T-helper 22 cell (primary cell): ENCODE measurements at places on chromosomes 2 and 18.

DNA sequence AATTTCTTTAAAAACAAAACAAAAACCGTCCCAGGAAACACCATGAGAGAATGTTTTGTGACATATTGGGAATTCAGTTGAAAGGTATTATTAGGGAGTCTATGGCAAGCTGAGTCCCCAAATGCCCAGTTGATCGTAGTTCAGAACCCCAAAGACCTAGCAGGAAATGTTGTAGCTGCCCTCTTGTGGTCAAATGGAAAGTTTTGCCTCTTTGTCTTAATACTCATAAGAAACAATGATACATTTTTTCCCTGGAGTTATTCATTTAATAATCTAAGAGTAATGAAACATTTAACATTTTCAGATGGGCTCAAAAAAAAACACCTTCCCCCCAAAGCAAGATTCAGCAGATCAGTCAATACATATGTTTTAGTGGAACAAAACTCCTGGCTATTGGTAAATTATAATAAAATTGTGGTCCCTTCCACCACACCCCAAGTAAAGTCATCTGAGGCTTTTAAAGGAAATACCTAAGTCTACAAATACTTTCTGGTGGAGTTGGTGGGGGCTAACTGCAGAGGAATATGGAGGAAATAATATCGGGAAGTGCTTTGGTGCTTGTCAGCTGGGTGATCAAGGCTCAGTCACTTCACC, 37.8 kb upstream of the EFEMP1 start:
- no peak for DNase-seq

- no peak for DNase-seq
Measured at GRCh38 chr2:20612925-20613916, 37.7 kb downstream of the HS1BP3 start.

GRCh38 chr18:48137374-48138081, 207.1 kb upstream of the SMAD2 start:
- no peak for DNase-seq

- no peak for DNase-seq
Measured at GRCh38 chr18:63082366-63083019, 237.1 kb downstream of the BCL2 start.

DNA sequence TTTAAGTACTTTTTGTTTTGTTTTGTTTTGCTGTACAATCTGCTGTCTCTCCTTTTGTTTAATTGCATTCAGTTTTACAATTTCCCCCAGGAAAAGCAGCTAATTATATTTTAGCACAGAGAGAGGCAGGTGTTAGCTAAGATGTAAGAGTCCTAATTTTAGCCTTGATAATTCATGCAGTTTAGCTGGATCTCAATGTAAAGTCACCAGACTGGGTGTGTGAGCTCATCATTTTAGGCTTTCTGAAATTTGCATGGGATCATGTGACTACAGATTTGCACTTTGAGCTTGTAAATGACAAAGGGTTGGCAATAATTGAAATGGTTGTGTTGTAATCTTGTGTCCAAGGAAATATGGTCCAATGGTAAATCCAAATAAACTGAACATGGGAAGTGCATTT, 68.5 kb downstream of the ETAA1 start:
- no peak for DNase-seq

DNA sequence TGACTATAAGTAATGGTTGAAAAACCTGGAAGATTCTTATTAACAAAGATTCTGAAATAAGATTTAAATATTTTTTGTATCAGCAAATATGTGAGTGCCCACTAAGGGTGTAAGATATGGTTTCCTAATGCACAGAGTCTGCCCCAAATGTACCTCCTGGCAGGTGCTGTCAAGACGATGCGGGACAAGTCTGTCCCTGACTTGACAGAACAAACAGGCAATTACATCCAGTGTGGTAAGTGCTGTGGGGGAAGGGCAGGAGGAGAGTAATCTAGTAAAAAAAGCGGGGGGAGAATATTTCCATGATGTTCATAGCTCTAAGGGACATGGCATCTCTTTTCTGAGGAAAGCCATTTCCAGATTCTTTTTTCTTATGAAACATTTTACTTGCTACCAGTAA, 127.5 kb downstream of the COL4A4 start:
- no peak for DNase-seq

GRCh38 chr2:229474125-229474524, 203.0 kb upstream of the PID1 start:
- DNase-seq = no peak

GRCh38 chr2:237279012-237279768, 134.8 kb downstream of the COL6A3 start:
- no peak for DNase-seq

DNA sequence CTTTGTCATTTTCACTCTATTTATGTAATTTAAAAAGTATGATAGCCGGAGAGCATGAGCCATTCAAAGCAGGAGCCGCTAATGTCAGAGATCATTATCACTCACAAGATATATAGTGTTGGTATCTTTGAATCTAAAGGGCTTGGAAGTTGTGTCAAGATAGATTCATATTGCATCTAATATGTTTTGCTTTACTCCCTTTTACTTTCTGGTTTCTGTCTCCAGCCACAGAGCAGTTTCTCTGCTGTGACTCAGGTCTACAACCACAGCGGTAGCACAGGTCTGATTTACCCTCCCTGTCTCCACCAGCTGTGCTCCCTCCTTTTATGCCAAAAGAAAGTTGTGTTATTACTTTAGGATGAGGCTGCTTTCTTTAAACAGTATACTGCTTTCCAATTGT, 424.0 kb downstream of the ARHGAP15 start:
- DNase-seq = no peak

DNA sequence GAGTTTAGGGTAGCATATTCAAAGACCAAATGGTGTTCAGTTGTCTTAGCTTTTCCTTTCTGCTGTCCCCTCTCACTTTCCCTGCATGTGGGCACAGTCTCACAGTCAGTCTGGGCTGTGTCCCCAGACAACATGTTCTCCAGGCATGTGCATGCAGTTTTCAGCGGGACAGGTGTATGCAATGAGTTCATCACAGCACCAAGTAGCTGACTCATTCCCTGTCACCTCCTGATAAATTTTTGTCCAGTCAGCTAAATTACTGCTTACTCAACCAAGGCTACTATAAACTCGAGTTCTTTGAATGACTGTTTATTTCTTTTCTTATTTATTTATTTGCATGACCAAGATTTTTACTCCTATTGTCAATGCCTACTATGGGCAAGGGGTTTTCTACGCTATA, 148.8 kb upstream of the CDH19 start:
- DNase-seq = no peak

DNA sequence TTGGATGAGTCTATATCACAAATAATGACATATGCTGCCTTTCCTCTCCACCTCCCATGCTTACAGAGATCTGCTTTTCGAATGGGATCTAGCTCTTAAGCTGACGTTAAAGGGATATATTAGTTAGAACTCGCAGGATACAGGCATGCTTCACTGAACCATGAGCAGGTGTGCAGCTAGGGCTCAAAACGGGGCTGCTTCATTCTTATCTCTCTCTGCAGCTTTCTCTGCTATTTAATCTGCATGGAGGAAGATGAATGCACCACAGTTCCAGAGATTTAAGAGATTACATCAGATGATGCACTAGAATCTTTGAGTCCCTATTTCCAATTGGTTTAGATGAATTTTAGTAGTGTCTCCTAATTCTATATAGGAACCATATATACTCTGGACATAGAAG, 327.0 kb downstream of the RAD51AP2 start:
- DNase-seq = no peak

GRCh38 chr2:133843091-133843490, 274.8 kb upstream of the NCKAP5 start:
- no peak for DNase-seq

DNA sequence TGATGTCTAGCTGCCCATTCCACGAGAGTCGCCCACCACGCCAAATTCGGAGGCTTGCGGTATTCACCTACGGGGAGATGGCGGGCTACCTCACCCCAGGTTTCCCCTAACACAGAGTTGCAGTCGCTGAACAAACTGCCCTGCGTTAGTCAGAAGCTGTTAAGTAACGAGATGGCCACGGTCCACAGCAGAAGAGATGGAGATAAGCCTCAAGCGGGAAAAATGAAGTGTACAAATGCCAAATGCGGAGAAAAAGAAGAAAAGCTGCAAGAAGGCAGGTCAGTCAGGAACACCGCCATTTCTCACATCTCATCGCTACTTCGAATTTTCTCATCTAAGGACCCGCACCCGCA, 425 bp downstream of the ASB3 start:
- DNase-seq = no peak

DNA sequence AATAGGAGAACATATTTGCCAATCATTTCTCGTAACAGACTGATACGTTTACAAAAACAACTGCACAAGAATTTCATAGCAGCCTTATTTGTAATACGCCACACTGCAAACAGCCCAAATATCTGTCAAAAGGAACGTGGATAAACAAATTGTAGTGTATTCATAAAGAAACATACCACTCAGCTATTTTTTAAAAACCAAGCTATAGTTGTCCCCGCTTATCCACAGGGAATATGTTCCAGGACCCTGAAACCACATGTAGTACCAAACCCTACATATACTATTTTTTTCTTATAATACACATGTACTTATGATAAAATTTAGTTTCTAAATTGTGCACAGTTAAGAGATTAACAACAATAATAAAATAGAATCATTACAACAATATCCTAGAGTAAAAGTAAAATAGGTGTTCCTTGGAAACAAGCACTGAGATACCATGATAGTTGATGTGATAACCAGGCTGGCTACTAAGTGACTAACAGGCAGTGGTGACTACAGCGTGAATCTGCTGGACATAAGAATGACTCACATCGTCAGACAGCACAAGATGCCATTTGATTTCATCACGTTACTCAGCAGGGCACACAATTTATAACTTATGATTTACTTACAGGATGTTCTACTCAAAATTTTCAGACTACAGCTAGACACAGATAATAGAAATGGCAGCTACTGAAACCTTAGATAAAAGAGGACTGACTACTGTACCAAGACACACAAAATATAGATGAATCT, 367.4 kb downstream of the NCKAP5 start:
- no peak for DNase-seq

GRCh38 chr2:174339561-174340399, 5.0 kb downstream of the SP9 start:
- no peak for DNase-seq

GRCh38 chr2:240451108-240451611, 15.7 kb downstream of the GPC1 start:
- no peak for DNase-seq

DNA sequence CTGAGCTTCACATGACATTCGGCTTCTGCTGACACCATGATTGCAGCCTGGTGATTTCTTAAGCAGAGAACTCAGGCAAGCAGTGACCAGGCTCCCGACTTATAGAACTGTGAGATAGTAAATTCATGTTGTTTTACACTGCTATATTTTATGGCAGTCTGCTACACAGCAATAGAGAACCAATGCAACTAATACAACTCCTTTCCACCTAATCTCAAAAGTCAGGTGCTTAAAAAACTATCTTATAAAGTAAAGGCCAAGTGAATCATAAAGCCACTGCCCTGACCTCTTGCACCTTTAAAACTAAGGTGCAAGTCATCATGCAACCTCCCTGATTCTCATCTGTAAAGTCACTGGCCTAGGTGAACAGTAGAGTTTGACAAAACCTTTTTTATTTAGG, 95.3 kb upstream of the GLS start:
- DNase-seq = no peak

DNA sequence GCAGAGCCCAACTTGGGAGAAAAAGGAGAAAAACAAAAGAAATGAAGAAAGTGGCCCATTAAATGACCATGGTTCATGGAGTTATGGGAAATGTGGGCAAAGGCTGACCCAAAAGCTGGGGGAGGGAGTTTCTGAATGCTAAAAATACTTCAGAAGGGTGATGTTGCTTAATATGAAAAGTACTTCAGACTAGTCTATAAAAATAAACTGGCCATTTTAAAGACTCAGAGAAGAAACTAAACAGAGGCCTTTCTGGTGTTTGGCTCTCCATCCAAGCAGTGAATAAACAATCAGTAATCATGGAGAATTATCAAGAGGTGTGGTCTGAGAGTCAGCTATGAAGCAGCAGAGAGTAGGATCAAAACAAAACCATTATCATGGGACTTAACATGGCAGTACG, 160.8 kb upstream of the MAPRE2 start:
- DNase-seq = no peak

DNA sequence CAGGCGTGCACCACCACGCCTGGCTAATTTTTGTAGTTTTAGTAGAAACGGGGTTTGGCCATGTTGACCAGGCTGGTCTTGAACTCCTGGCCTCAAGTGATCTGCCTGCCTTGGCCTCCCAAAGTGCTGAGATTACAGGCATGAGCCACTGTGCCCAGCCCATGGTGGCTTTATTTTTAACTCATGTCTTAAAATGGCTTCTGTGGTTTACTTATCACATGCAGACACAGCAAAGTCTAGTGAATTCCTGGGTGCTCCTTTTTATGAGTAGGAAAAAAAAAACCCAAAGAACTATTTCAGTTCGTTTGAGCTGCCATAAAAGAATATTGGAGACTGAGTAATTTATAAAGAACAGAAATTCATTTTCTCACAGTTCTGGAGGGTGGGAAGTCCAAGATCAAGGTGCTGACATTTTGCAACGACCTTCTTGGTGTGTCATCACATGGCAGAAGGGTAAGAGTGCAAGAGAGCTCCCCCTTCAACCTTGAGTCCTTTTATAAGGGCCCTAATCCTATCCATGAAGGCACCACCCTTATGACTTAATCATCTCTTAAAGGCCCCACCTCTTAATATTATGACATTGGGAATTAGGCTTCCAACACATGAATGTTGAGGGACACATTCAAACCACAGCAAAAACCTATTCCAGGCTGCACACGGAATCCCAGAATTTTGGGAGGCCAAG, 12.6 kb upstream of the REL start:
- no peak for DNase-seq

DNA sequence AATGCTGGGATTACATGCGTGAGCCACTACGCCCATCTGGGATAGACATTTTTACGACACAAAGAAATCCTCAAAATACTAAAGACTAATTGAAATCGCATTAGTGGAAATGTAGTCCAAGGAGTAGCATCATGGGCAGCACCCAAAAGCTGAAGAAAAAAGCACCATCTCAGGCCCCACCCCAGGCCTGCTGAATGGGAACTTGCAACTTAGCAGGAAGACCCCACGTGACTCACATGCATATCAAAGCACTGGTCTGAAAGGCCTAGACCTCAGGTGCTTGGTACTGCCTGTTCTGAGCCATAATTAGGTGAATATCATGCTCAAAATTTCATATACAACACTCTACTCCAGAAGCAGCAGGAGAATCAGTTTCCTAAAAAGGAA, 28.9 kb downstream of the SPRED2 start:
- DNase-seq = no peak

GRCh38 chr18:48219810-48220499, 189.2 kb downstream of the ZBTB7C start:
- no peak for DNase-seq

DNA sequence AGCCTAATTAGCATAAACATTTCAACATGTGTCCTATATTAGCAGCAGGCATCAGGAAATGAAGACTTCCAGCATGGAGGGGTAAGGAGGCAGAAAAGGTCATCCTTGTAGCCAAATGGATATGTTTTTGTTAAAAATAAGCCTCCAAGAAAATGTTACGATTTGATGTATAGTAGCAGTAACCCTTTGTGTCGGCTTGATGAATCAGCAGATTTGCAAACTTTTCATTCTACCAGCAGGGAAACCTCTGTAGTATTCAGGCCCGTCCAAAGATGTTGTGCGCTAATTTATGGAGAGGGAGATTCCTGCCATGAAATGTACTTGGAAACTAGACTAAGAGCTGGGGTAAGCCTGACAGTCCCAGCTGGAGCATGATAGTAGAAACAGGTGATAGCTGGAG, 780.8 kb upstream of the KLHL29 start:
- no peak for DNase-seq
